Nucleus accumbens (tissue), 56 donors: ENCODE measurements at places on chromosomes 12 and 14.

DNA sequence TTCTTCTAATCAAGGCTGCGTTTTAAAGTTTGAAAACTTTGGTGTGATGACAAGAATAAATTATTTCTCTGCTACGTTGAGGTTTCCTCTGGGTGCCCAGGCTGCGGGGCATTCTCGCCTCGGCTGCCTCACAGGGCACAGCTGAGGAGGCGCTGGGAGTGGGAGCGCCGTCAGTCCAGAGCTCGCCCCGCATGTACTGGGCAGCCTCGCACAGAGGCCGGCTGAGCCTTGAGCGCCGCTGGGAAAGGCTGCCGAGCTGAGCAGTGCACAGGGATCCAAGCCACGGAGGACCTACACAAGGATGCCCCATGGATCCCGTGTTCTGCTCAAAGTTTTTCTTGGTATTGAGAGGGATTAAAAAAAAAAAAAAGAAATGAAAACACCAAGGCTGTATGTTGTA lies 11.6 kb downstream of the RFX4 start:
- DNase-seq: no peak

DNA sequence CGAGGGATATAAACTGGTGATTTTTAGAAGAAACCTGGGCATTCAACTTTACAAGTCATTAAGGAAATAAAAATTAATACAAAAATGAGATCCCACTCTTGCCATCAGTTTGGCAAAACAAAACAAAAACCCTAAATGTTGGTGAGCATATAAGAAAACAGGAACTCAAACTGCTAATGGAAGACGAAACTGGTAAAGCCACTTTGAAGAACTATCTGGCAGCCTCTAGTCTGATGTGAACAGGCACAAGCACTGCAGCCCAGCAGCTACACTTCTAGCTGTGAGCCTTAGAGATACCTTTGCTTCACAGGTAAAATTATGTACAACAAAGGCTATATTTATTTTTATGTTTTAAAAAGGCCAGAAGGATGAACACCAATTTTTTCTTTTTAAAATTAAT lies 459.6 kb downstream of the ZFP36L1 start:
- DNase-seq: no peak

DNA sequence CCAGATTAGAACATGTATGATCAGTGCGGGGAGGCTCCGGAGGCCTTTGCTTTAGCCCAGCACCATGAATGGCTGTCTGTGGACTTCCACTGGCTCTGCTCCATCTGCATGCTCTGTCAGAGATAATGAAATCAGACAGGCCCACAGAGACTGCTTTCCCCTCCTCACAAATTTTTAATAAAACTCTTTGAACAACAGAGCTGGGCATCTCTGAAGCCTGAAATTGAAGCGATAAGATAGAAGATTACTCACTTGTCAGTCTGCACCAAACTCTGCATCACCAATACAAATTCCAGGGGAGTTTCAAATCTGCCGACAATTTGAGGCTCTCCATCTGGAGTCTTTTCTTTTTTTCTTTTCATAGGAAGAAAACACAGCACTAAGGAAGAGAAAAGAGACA lies 110.0 kb downstream of the DYRK2 start:
- no peak for DNase-seq

DNA sequence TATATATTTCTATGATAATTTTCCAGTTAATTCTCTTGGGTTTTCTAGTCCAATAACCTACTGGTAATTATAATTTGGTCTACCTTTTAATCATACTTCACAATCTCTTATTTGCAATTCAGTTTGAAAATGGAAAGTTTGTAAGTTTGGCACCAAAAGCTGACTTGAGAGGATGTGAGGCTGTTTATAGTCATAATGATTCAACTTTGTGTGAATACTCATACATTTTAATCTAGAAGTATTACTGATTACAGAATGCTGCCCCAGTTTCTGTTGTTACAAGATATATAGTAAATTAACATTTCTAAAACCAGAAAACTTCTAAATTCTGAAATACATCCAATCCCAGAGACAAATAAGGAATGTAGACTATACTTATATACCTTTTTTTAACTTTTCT lies 158.2 kb downstream of the SLC38A4 start:
- DNase-seq: no peak

DNA sequence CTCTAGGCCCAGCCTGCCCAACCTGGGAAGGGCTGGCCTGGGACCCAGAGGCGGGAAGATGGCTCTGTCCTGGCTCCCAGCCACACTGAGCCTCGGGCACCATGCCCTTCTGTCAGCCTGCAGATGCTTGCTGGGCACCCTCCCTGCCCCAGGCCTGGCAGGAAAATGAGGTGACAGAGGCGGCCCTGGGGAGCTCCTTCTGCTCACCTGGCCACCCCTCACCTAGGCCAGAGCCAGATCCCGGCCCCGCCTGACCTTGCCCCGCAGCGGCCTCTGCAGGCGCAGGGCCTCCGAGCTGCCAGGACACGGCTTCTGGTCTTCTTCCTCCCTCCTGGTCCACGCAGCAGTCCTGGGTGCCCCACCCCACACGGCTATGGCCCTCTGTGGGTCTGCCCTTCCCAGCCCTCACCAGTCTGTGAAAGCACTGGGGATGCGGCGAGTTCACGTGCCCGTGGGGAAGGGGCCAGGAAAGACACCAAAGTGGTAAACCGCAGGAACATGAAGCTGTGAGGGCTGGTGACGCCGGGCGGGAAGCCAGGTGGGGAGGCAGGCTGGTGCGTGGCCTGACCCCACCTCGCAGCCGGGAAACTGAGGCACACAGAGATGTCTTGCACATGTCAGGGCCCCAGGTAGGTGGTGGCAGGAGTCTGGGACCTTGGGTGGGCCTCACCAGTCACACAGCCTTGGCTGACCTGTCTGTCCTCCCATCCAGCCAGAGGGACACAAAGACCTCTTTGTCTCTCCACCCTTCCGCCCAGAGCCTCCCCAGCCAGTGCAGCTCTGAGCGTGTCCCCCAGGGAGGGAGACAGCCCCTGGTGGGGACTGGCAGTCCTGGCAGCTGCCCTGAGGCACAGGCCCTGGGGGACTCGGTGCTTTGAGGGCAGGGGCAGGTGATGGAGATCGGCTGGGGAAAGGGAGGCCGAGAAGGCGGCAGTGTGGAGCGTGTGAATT lies 12.8 kb downstream of the BAG5 start:
- peak; percentile 75 for DNase-seq

GRCh38 chr12:26661399-26661798 lies 171.6 kb downstream of the ITPR2 start:
- DNase-seq: no peak

GRCh38 chr12:104544836-104545235 lies 88.1 kb downstream of the CHST11 start:
- no peak for DNase-seq

DNA sequence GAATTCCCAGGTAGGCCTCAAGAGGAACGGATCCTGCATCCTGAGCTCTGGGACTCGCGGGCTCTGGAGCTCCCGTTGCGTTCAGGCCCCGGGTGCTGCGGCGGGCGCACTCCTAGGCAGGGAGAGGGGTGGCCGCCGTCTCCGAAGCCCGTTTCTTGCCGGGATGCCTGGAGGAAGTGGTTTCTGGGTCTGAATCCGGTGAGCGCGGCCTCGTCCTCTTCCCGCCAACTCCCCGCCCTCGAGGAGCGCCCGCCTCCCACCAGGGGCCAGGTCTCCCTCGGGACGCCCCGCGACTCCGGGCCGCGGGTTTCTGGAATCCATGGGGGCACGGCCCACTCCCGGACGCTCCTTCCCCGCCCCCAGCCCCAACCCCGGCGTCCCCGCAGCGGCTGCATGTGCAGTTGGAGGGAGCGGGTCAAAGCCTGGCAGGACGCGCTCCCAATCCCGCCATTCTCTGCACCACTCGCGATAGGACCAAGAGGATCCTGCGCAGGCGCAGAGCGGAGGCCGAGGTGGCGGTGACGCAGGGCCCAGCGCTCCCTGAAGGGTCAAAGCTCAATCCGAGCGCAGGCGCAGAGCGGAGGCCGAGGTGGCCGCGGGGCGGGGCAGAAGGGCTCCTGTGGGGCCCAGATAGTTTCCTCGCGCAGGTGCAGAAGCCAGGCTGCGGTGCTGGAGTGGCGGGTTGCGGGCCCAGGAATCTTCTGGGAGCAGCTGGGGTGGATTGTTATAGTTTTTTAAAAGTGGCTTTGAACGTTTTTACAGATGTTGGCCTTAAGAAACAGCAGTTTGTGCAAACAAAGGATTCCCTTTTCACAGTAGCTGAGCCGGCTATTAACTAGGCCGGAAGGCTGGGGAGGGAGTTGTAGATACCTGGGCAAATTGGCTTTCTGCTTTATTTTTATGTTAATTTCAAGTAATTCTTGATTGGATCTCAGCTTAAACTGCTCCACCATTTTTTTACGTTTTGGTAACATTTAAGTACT lies 796.4 kb downstream of the AACS start:
- no peak for DNase-seq

DNA sequence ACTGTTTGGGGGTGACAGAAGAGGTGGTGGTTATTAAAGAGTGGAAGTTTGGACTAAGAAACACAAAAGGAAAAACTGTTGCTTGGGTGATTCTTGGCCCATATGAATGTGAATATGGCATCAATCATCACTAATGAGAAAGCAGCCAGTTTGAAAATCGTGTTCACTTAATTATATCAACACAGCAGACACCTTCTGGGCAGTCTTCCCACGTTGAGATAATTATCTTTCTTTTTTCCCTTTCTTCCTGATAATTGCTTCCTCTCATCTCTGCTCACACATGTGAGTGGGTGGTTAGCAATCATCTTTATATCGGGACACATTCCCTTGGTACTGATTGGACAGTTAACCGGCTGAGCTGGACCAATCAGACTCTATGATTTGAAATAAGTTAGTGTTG lies 539.7 kb downstream of the AACS start:
- DNase-seq: no peak

GRCh38 chr14:20934148-20934762 lies 21.0 kb upstream of the RNASE2 start:
- DNase-seq: no peak

DNA sequence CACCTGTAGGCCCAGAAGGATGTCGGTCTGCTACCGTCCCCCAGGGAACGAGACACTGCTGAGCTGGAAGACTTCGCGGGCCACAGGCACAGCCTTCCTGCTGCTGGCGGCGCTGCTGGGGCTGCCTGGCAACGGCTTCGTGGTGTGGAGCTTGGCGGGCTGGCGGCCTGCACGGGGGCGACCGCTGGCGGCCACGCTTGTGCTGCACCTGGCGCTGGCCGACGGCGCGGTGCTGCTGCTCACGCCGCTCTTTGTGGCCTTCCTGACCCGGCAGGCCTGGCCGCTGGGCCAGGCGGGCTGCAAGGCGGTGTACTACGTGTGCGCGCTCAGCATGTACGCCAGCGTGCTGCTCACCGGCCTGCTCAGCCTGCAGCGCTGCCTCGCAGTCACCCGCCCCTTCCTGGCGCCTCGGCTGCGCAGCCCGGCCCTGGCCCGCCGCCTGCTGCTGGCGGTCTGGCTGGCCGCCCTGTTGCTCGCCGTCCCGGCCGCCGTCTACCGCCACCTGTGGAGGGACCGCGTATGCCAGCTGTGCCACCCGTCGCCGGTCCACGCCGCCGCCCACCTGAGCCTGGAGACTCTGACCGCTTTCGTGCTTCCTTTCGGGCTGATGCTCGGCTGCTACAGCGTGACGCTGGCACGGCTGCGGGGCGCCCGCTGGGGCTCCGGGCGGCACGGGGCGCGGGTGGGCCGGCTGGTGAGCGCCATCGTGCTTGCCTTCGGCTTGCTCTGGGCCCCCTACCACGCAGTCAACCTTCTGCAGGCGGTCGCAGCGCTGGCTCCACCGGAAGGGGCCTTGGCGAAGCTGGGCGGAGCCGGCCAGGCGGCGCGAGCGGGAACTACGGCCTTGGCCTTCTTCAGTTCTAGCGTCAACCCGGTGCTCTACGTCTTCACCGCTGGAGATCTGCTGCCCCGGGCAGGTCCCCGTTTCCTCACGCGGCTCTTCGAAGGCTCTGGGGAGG lies at the start of gene LTB4R:
LTB4R (plus strand) TSS at position 857 of the 959 bp plus-strand sequence. CDS start 4,150 bp downstream, outside the sequence.
- no peak for DNase-seq

DNA sequence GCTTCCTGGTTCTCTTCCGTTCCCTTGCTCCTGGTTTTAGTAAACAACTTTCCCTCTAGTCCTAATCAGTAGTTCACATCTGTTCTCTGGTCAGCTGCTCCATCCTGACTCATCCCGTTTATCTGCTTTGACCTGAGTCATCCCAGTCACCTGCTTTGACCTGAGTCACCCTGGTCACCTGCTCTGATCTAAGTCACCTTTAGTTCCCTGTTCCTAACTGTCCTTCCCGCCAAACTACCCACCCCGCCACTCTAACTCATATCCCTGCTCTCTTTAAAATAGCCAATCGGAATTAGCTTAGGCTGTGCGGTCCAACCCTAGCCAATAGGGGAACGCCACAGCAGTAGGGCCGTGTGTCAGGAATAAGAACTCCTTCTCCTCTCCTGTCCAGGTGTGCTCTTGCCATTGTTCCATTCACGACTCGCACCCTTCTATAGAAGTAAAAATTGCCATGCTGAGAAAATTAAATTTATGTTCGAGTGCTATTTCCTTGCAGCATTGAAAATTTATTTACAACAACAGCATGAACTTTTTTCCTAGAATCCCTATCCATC lies 3.1 kb upstream of the ANKRD33 start:
- no peak for DNase-seq

DNA sequence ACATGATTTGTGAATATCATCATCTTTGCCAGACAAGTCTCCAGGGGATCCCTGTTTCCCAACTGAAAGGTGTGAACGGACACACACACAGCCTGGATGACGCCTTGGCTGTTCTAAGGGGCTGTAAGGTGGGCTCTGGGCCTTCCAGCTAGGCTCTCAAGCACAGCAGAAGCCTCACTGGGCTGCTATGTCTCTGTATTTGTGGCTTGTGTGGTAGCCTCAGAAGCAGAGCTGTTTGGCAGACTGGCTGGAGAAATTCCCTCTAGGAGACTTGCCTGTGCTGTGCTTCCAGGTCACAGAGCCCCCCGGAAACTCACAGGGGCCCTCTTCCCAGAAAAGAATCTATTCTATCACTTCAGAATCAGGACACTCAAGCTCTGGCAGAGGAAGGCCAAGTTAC lies 21.4 kb downstream of the OTUB2 start:
- DNase-seq: no peak

GRCh38 chr12:62712681-62713573 lies 222.0 kb downstream of the PPM1H start:
- no peak for DNase-seq

DNA sequence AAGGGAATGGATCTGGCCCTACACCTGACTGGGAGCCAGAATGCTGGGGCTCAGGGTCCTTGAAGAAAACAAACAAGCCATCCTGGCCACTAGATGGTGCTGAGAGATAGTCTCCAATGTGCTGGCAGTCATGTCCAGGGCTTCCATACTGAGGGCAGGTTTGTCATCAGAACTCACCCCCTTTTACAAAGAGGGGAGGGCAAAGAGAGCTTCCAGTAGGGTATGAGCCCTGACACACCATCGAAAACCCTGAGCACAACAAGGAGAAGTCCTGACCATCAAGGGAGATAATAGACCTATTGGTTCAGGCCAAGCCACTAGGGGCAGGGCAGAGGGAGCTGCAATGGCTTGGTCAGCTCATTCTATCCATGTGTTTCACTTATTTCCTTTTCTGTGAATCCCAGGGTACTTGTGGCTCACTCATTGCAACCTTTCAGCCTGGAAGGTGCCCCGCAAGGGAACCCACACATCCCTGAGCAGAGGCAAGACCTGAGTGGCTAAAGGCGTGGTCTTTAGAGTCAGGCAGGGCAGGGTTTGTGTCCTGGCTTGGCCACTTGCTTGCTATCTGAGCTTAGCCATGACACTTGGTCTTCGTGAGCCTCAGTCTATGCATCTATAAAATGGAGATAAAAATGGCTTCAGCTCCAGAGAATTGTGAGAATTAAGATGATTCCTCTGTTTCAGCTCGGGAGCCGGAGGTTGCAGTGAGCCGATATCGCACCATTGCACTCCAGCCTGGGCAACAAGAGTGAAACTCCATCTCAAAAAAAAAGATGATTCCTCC lies 6.2 kb upstream of the PLEKHH1 start:
- DNase-seq: peak; percentile 59
